ENCODE measurements at places on chromosomes 7 and 10.

DNA sequence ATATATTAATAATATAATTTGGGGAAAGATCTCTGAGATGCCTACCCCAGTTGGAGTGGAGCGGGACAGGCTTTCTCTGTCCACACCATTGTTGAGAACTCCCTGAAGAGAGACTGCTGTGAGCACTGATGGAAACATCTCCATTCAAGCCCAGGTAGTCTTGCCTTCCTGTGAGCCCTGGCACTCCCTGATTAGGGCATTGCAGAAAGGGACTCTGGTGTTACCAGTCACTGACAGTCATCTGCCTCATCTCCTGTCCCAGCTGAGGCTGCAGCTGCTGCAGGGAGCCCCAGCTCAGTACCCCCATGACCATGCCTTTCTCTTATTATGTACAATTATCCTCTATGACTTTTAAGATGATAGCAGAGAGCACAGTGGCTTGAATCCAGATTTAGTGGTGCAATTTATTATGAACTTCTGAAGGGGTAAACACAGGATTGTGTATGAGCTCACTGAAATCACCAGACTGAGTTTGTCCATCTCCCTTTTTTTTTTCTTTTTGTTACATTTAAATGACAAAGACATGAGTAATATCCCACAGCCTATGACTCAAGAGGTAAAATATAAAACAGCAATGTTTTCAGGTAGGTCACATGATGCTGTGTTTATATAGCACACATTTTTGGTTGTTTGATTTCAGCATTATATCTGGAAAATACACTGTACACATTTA, 236.9 kb downstream of the SLC25A13 start:
- DNase-seq: no peak

- DNase-seq: no peak
Measured at GRCh38 chr7:151838861-151839381, 38.0 kb downstream of the PRKAG2 start.

DNA sequence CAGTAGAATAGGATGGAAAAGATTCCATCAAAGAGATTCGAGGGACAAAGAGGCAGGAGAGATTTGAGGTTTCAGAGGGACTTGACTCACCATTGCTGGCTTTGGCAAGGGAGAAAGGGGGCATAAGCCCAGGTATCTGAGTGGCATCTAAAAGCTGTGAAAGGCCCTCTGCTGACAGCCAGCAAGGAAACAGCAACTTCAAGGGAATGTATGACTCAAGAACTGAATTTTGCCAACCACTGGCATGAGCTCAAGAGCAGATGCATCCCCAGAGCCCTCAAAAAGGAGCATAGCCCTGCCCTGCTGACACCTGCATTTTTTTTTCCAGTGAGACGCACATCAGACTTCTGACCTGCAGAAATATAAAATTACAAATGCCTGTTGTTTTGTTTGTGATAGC, 19.6 kb upstream of the ADAM12 start:
- no peak for DNase-seq

- DNase-seq: no peak
Measured at GRCh38 chr10:63986536-63986935, 465.3 kb downstream of the REEP3 start.

DNA sequence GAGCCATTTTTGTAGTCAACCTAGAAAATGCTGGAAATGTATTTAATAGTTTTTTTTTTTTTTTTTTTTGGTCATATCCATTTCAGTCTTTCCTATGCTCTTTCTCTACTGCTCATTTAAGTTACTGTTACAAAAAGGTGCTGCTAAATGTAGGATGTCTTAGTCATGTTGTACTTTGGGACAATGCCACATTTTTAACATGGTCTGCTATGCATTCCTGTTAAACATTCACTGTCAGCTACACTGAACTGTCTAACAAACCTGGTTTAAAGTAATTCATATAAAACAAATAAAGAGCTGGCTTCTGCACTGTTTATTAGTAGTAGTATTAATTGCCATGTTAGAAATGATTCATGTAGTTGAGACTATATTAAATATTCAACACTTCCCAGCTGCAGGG, 108.6 kb downstream of the NSUN6 start:
- no peak for DNase-seq

GRCh38 chr7:130926001-130926691, 192.1 kb upstream of the KLF14 start:
- DNase-seq: no peak

DNA sequence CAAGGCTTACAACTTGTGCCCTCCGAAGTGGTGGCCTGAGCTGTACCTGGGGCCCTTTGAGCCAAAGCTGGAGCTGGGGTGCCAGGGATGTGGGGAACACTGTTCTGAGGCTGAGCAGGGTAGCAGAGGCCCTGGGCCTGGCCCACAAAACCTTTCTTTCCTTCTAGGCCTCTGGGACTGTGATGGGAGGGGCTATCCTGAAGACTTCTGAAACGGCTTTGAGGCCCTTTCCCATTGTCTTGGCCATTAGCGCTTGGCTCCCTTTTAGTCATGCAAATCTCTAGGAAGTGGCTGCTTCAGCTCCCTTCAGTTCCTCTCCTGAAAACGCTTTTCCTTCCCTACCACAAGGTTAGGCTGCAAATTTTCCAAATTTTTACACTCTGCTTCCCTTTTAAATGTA, 16.8 kb upstream of the CRYGN start:
- DNase-seq: no peak

GRCh38 chr7:45684910-45685618, 110.9 kb downstream of the ADCY1 start:
- DNase-seq: no peak

- DNase-seq: peak; percentile 4
Measured at GRCh38 chr7:17130281-17131059, 168.0 kb upstream of the AHR start.
